ENCODE measurements at places on chromosomes 16 and 17. TPM values are rescaled to one million over a fixed set of nuclear protein-coding genes. Genes with fewer than 3 reads are reported as not detected.

DNA sequence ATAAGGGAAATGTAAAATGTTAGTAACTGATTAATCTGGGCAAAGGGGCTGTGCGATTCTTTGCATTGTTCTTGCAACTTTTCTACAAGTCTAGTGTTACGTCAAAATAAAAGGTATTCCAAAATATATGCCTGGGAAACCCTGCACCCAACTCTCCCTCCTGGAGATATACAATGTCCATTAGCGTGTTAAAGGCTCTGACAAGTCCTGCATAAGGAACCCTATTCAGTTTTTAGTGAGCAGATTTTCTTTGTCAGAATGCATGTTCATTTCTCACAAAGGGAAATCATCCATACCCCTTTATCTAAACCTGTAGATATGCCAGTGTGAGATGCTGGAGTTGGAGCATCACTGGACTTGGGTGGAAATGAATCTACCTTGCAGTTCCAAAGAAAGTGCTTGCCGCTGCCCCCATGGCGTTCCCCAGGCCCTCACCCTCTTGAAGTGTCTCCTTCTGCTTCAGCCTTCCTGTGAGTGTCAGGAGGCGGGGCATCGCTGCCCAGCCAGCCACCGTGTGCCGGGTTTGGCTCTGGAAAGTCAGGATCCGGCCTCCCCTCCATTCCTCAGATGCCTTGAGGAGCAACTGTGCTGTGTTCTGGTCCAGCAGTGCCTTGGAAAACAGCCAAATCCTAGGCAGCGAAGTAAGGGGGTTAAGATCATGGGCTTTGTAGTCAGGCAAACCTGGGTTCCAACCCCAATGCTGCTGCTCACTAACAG lies 85.5 kb downstream of the RMI2 start:
- no peaks in the 10 kb centered on the region for H3K36me3 ChIP-seq
- H3K4me1 ChIP-seq = no peaks in the 10 kb centered on the region
- no peak overlapping the region for H3K4me3 ChIP-seq
- no peak for DNase-seq

GRCh38 chr16:1991948-1992703 lies 2.4 kb downstream of the SYNGR3 start:
- peaks cover 22% of the 10 kb centered on the region for H3K4me1 ChIP-seq
- DNase-seq = peak; percentile 97
- H3K4me3 ChIP-seq = peak overlapping the region; percentile 60
- H3K27me3 ChIP-seq = peaks cover 27% of the 10 kb centered on the region
- H3K36me3 ChIP-seq = peaks cover 5% of the 10 kb centered on the region

- H3K36me3 ChIP-seq = no peaks in the 10 kb centered on the region
- H3K27ac ChIP-seq = peak overlapping the region; percentile 61
- H3K4me3 ChIP-seq = no peak overlapping the region
- DNase-seq = peak; percentile 54
Observed at GRCh38 chr17:19263641-19264051, 26.5 kb downstream of the EPN2 start.

DNA sequence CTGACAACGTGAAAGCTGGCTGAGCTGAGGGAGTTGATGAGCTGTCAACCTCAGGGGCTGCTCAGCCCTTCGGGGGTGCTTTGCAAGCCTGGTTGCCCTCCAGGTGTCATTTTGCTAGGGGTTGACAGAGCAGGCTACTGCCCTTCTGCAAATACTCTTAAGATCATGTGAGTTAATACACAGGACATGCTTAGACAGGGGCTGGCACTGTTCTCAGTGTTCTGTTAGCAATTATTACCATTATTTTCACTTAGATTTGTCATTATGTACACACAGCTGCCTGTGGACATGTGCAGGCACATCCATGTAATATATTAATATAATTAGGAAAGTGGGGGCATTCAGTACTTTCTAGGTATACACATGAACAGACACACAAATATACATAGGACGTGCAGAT lies 554.3 kb upstream of the HSBP1 start:
- no peak for DNase-seq
- H3K4me3 ChIP-seq = no peak overlapping the region
- no peak overlapping the region for H3K27ac ChIP-seq
- peaks cover 17% of the 10 kb centered on the region for H3K4me1 ChIP-seq

GRCh38 chr17:42270170-42270535 lies 6.0 kb downstream of the STAT5B start:
- no peaks in the 10 kb centered on the region for H3K27me3 ChIP-seq
- H3K27ac ChIP-seq = no peak overlapping the region
- DNase-seq = no peak
- no peaks in the 10 kb centered on the region for H3K36me3 ChIP-seq
- H3K4me3 ChIP-seq = no peak overlapping the region
- peaks cover 12% of the 10 kb centered on the region for H3K4me1 ChIP-seq

KPNB1 gene
- total RNA-seq = 234 TPM

TEX19 gene
- not detected for total RNA-seq
